ENCODE measurements at places on chromosomes 11 and 22.
A peak's percentile ranks its signal among the peaks of the same experiment; 100 is the strongest.

- DNase-seq = no peak
Measured at GRCh38 chr22:42511401-42511891, 8.2 kb downstream of the RRP7A start.

- no peak for DNase-seq
Measured at GRCh38 chr11:94775567-94776327, 7.6 kb downstream of the AMOTL1 start.

- DNase-seq = no peak
Measured at GRCh38 chr11:2718817-2719438, 19.1 kb upstream of the KCNQ1OT1 start.

GRCh38 chr22:37492428-37493344, 6.5 kb upstream of the MFNG start:
- peak; percentile 4 for DNase-seq

- no peak for DNase-seq
Measured at GRCh38 chr11:107969219-107969618, 39.5 kb upstream of the CUL5 start.

GRCh38 chr11:91972665-91973266, 251.9 kb upstream of the FAT3 start:
- no peak for DNase-seq

GRCh38 chr22:21927174-21927823, 25.3 kb downstream of the PPM1F start:
- DNase-seq = no peak

Measured in KG1 (cell line).